Epithelial cell of umbilical artery (primary cell): ENCODE measurements at places on chromosomes 3 and 15. TPM values are rescaled to one million over a fixed set of nuclear protein-coding genes. Genes with fewer than 3 reads are reported as not detected.

LIPC gene
- total RNA-seq, result not detected in 2 replicates

CTDSPL gene
- 29.9 and 36.1 TPM in 2 replicates for total RNA-seq

C3orf33 gene
- total RNA-seq, result 2.3 and 4.1 TPM in 2 replicates

A4GNT gene
- not detected in 2 replicates for total RNA-seq

LRRC15 gene
- not detected in 2 replicates for total RNA-seq

DAZL gene
- not detected in 2 replicates for total RNA-seq

WDR93 gene
- not detected in 2 replicates for total RNA-seq

GPR62 gene
- total RNA-seq, result under 0.01 TPM in 1 of 2 replicates, not detected in the other

TMIE gene
- under 0.01 and 0.15 TPM in 2 replicates for total RNA-seq

UBE2Q2 gene
- 41.9 and 57.1 TPM in 2 replicates for total RNA-seq

MESP2 gene
- total RNA-seq, result under 0.01 and 0.15 TPM in 2 replicates

NAALADL2 gene
- total RNA-seq, result 1.5 and 3.2 TPM in 2 replicates

HRH1 gene
- 17.2 and 17.9 TPM in 2 replicates for total RNA-seq

CAMK1 gene
- total RNA-seq, result 39.6 and 59.9 TPM in 2 replicates

NR2F2 gene
- 0.91 and 0.97 TPM in 2 replicates for total RNA-seq

MRPL47 gene
- total RNA-seq, result 44.5 and 48.4 TPM in 2 replicates

SCG5 gene
- total RNA-seq, result 3.2 and 4.6 TPM in 2 replicates

LSMEM2 gene
- not detected in 2 replicates for total RNA-seq

FGF12 gene
- 0.15 and 1.6 TPM in 2 replicates for total RNA-seq

CCNDBP1 gene
- total RNA-seq, result 68.4 and 97.1 TPM in 2 replicates

ASB14 gene
- not detected in 2 replicates for total RNA-seq

CSTA gene
- total RNA-seq, result not detected in 2 replicates

OPA1 gene
- 59.9 and 82.2 TPM in 2 replicates for total RNA-seq

MORC1 gene
- not detected in 2 replicates for total RNA-seq

IL5RA gene
- total RNA-seq, result not detected in 2 replicates

PLSCR2 gene
- total RNA-seq, result not detected in 2 replicates

INKA1 gene
- 14.3 and 16.1 TPM in 2 replicates for total RNA-seq

PRSS50 gene
- total RNA-seq, result not detected in 2 replicates

GOLGA6D gene
- total RNA-seq, result not detected in 2 replicates

CCR3 gene
- total RNA-seq, result not detected in 2 replicates

WDR49 gene
- total RNA-seq, result 0.15 and 0.32 TPM in 2 replicates

OIP5 gene
- 9.7 and 12.2 TPM in 2 replicates for total RNA-seq

CYP8B1 gene
- not detected in 2 replicates for total RNA-seq

KLF15 gene
- 0.65 and 1.1 TPM in 2 replicates for total RNA-seq

ANAPC13 gene
- 71.5 and 101 TPM in 2 replicates for total RNA-seq

FBXO40 gene
- total RNA-seq, result under 0.01 TPM in 1 of 2 replicates, not detected in the other

CNTN3 gene
- total RNA-seq, result 1.5 and 2.6 TPM in 2 replicates

TRH gene
- total RNA-seq, result not detected in 2 replicates

DNASE1L3 gene
- under 0.01 TPM in 1 of 2 replicates, not detected in the other for total RNA-seq

ZBBX gene
- under 0.01 TPM in 1 of 2 replicates, not detected in the other for total RNA-seq

DLL4 gene
- total RNA-seq, result 88.8 and 218 TPM in 2 replicates

DNAH12 gene
- under 0.01 TPM in 1 of 2 replicates, not detected in the other for total RNA-seq

GALNT15 gene
- total RNA-seq, result 1.3 and 8.7 TPM in 2 replicates

PTPN23 gene
- total RNA-seq, result 13.4 and 14.3 TPM in 2 replicates

SLC22A13 gene
- total RNA-seq, result not detected in 2 replicates

TBC1D5 gene
- 60.7 and 86.2 TPM in 2 replicates for total RNA-seq

SERPINI2 gene
- not detected in 2 replicates for total RNA-seq

APPL1 gene
- 27.9 and 45.6 TPM in 2 replicates for total RNA-seq

LRRIQ4 gene
- total RNA-seq, result not detected in 2 replicates

PAQR5 gene
- under 0.01 and 0.15 TPM in 2 replicates for total RNA-seq

CKMT1A gene
- total RNA-seq, result not detected in 2 replicates

CCR2 gene
- not detected in 2 replicates for total RNA-seq

MUC4 gene
- under 0.01 TPM in 1 of 2 replicates, not detected in the other for total RNA-seq

CHRD gene
- total RNA-seq, result 0.15 and 0.32 TPM in 2 replicates

POLQ gene
- total RNA-seq, result 6.2 and 8.4 TPM in 2 replicates
